ENCODE measurements at places on chromosomes 5 and 9.
A peak's percentile ranks its signal among the peaks of the same experiment; 100 is the strongest.

DNA sequence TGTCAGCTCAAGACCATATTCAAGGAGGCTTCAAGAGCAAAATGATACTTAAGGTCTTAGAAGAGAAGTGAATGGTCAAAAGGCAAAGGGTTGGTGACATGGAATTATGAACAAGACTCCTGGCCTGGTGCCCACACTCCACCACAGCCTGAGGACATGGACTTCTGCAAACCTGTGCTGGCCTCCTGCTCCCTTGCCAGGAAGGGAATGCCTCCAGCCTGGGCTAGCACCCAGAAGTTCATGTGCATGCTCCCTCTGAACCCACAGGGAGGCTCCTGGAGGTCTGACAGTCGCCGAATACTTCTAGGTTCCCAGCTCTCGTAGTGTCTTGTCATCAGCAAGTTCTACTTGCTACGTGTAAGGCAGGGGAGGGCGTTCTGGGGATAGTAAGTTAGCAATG, 156.7 kb downstream of the FSTL4 start:
- no peak for DNase-seq

GRCh38 chr9:94270009-94270408, 10.9 kb downstream of the ZNF169 start:
- no peak for DNase-seq

DNA sequence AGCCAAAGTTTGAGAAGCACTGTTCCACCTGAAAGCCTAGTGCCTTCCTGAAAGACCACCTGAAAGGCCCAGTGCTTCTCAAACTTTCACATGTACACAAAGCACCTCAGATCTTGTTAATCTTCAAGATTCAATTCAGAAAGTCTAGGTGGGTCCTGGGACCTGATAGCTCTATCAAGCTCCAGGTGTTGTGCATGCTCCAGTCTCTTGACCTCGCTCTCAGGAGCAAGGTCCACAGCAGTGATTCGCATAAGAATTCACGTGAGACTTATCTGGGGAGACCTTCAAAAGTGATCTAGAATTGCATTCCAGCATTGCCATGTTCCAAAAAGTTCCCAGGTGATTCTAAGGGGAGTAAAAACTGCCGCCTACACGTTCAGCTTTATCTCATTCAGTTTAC, 102.1 kb downstream of the PIK3R1 start:
- no peak for DNase-seq

DNA sequence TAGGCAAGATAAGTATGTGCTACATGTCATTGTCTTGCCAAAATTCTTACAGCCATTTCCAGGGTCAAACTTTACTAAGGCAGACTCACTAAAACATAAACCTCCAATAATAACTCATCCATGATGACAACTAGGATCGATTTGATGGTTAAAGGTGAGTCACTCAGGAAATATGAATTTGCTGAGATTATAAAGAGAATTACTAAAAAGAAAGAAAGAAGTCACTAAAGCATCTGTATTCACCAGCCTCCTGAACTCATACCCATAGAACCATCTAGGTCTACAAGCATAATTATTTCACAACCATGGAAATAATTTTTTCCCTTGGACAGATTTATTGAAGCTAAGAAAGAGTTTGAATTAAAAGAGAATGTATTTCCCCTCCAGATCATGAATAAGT, 258.6 kb downstream of the TLE1 start:
- DNase-seq = no peak

DNA sequence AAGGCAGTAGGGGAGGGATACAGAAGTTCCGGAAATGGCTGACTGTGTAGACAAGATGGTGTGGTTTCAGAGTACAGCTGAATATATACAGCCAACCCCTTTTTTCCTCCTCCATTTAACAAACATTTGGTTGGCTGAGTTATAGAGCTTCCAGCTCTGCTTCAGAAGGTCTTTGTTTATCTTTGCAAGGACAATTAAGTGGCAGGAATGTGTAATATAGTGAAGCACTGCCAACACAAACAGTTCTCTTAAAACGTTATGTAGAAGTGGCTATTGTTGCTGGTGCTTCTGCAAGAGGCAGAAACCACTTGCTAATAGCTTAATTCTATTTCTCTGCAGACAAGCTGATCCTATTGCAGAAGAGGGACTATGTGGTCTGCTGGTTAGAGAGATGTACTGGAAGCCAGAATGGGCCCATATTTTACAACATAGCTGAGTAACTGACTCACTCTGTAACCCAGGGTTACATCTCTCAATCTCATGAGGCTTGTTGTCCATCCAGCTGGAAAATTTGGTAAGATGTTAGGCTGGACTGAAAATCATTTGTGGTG, 62.7 kb upstream of the OSMR start:
- DNase-seq = peak; percentile 38

DNA sequence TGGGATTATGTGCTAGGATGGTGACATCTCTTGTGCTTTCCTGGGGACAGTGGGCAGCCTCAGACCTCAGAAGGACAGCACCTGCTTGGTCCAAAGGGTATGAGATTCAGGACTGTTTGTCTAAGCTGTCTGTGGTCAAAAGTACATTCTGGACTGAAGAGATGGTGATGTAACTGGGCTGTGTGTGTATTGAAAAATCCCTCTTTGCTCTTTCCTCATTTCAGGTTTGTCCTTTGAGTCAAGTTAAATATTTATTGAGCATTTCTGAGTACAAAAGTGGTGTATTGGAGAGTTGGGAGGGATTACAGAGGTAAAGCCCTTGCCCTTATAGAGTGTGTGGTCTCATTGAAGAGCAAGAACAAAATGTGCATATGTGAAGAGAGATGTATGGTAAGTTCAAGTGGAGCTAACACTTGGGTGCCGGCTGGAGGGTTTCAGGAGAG, 46.7 kb downstream of the RCL1 start:
- DNase-seq = no peak

- DNase-seq = no peak
Observed at GRCh38 chr5:66680221-66680620, 84.0 kb downstream of the MAST4 start.

DNA sequence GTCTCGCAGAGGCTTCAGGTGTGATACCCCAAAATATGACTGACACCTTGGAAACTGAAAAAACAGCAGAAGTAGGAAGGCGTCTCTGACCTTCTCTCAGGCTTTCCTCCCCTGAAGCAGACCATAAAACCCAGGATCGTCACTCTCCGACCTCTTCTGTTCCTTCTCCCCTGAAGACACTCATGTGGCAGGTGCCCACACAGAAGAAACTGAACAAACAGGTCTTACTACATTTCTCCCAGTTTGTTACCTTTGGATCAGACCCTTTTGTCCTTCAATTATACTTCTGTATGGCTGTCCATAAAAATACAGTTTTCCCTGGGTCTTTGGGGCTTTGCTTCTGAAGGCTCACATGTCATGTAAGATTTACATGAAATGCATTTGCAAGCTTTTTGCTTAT, 10.3 kb upstream of the PRUNE2 start:
- DNase-seq = no peak

- DNase-seq = no peak
Observed at GRCh38 chr9:81052846-81053245, 636.5 kb downstream of the TLE1 start.

DNA sequence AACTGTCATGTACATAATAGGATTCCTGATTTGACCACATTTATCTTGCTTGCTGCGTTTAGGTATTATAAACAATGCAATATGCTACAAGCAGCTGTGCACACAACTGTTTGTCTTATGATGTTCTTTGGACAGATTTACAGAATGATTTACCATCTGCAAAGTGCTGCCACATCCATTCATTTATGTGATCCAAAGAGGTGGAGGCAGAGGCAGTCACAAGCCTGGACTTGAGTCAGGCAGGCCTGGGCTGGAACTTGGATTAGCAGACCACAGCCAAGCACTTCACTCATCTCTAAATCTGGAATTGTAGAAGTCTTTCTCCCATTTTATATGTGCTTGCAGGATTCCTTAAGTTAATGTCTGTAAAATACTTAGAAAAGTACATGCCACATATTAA, 149.0 kb downstream of the INSYN2B start:
- DNase-seq = no peak

DNA sequence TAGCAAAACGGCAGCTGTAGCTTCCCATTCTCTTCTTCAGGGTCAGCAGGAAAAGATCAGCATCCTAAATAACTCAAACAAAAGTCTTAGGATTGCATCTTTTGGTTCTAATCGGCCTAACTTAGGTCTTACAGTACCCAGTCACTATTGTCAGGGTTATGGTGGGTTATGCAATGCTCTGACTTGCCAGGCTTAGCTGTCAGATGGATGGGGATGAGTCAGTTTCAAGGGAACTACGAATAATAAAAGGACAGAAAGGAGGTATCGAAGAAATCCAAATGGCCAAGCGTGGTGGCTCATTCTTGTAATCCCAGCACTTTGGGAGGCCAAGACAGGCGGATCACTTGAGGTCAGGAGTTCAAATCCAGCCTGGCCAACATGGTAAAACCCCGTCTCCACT, 46.5 kb downstream of the PPP1R2B start:
- DNase-seq = no peak

DNA sequence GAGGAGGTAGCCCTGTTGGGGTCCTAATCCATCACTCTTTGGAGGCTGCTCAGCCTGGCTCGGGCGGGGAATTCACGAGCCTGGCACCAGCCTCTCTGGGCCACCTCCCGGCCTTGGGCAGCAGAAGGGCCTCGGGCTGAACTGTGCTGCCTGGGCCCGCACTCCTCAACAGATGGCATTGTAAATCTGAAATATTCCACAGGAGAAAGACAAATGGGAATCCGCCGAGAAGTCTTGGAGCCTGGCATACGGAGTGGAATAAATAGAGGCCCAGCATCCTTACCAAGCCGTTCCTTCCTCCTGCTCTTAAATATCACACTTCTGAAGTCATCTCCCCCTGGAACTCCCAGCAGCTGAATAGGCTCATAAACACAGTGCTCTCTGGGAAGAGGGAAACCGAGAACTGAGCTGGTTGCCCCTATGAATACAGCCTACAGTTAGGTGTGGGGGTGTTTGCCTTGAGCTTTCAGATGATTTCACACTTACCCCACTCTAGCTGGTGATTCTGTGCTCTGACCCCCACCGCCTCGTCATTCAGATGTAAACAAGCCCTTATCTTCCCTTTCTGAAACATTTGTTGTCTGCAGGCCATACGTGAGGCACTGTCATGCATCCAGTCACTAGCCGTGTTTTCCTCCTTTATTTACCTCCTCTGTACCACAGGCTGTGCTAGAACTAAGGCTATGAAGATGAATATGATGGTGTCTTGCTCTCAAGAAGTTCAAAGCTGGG, 455.0 kb upstream of the CLINT1 start:
- no peak for DNase-seq

- DNase-seq = no peak
Observed at GRCh38 chr5:128885649-128886255, 79.5 kb upstream of the SLC27A6 start.

DNA sequence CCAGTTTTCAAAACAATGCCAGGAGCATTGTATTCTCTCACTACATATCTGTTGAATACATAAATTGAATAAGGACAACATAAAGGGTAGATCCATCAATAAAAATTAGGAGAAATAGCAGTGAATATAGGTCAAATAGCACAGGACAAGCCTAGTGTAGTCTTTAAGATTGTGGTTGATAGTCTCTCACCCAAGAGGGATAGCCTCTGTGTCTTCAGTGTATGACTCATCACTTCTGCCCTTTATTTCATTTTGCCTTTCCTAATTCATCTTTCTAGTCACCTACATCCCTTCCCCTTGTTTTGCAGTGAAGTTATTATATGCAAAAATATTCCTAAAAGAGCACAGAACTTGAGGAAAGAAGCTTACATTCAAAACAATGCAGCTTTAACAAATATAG, 335.0 kb upstream of the TUSC1 start:
- DNase-seq = no peak

- no peak for DNase-seq
Observed at GRCh38 chr5:179610903-179611265, 12.6 kb downstream of the HNRNPH1 start.

GRCh38 chr5:170434966-170435605, 45.9 kb upstream of the KCNMB1 start:
- no peak for DNase-seq

- no peak for DNase-seq
Observed at GRCh38 chr5:174292348-174292747, 246.8 kb downstream of the NSG2 start.

GRCh38 chr5:13356226-13356625, 588.3 kb downstream of the DNAH5 start:
- no peak for DNase-seq

- no peak for DNase-seq
Observed at GRCh38 chr5:133393776-133394476, 218.4 kb downstream of the FSTL4 start.

GRCh38 chr5:56161927-56162326, 71.2 kb downstream of the ANKRD55 start:
- DNase-seq = no peak

- DNase-seq = no peak
Observed at GRCh38 chr5:19795218-19795617, 192.8 kb downstream of the CDH18 start.

DNA sequence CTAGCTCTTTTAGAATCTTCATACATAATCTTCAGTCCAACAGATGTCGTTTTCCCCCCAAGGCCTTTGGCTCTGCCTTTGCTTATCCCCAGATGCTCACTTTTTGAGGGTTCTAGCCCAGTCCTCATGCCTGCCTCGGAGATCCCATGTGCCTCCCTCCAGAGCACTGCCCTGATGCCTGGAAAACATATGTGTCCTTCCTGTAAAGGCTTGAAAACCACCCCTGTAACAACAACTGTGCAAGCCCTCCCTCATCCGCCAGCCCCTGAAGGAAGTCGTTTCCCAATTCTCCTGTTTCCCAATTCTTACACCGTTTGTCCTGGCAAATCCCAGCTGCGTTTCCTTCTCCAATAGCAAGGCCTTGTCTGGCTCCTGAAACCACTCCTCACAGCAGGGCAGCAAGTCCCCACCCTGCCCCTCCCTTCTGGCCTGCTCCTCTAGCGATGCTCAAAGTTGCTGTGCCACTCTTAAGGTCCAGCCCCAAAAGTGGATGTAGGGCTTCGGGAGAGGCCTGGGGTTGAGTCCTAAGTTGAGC, 52.2 kb downstream of the SLC36A1 start:
- DNase-seq = no peak

DNA sequence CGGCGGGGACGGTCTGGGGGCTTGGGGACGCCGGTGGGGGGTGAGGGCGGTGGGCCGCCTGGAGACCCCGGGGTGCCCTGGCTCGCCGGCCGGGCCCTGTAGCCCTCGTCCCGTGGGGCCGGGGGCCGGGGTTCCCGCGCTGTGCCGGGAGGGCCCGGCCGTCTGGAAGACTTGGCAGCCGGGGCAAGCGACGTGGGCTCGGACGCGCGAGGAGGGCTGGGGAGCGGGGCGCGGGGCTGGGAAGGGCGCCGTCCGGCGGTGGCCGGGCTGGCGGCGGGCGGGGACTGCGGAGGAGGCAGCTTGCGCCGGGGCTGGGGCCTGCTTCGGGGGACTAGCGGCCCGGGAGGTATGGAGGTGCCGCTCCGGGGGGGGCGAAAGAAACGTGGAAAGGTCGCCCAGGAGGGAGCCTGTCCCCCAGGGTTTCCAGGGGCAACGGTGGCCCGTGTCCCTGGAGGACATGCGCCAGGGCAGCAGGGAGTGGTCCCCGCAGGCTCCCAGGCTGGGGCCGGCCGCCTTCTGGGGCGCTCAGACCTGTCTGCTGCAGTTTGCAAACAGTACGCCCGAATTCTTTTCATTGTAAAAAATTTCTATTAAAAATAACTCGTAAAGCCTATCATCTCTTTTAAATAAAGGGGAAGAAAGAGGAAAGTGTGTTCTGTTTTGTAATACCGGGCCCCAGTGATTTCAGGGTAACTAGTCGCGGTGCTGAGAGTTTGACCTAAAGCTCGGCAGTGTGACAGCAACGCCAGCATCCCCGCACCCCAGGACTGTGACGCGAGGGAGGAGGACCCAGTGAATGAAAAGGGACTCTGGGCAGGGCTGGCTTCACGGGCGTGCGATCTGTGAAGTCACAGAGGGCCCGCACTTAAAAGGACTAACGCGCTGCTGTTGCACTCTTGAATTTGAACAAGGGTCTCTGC, 752 bp upstream of the ANKH start:
- DNase-seq = no peak
